Upper lobe of left lung (tissue), 6 donors: ENCODE measurements at places on chromosomes 11 and 22. TPM values are rescaled to one million over a fixed set of nuclear protein-coding genes. Genes with fewer than 3 reads are reported as not detected.
A peak's percentile ranks its signal among the peaks of the same experiment; 100 is the strongest.

CARS1 gene
- total RNA-seq, result 44.1 TPM

RIC3 gene
- total RNA-seq, result 17.5 TPM

KCNQ1 gene
- total RNA-seq, result 45.4 TPM

ZBTB16 gene
- 584 TPM for total RNA-seq

DNA sequence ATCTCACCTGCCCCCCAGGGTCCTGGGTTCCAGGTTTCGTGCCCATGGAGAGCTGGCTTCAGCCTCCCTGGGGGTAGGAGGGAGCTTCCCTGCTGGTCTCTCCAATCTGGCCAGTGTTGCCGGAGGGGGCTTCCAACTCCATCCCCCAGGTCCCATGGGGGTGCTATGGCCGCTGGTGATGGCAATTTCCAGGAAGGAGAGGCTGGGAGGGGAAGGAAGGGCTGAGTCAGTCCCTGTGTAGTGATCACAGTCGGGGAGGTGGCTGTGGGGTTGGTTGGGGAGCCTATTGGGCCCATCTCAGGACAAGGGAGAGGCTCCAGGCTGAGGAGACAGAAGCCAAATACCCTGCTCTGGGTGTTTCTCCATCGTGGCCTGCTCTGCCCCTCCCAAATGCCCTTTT lies 5.7 kb upstream of the CDC42EP2 start:
- peaks cover 6% of the 10 kb centered on the region for H3K36me3 ChIP-seq
- peak overlapping the region; percentile 21 for H3K27ac ChIP-seq
- no peak for DNase-seq
- no peaks in the 10 kb centered on the region for H3K27me3 ChIP-seq
- no peak overlapping the region for H3K4me3 ChIP-seq

- no peaks in the 10 kb centered on the region for H3K36me3 ChIP-seq
- DNase-seq, result no peak
- no peak overlapping the region for H3K4me3 ChIP-seq
Measured at GRCh38 chr11:126147208-126148111, 64.0 kb downstream of the RPUSD4 start.

DNA sequence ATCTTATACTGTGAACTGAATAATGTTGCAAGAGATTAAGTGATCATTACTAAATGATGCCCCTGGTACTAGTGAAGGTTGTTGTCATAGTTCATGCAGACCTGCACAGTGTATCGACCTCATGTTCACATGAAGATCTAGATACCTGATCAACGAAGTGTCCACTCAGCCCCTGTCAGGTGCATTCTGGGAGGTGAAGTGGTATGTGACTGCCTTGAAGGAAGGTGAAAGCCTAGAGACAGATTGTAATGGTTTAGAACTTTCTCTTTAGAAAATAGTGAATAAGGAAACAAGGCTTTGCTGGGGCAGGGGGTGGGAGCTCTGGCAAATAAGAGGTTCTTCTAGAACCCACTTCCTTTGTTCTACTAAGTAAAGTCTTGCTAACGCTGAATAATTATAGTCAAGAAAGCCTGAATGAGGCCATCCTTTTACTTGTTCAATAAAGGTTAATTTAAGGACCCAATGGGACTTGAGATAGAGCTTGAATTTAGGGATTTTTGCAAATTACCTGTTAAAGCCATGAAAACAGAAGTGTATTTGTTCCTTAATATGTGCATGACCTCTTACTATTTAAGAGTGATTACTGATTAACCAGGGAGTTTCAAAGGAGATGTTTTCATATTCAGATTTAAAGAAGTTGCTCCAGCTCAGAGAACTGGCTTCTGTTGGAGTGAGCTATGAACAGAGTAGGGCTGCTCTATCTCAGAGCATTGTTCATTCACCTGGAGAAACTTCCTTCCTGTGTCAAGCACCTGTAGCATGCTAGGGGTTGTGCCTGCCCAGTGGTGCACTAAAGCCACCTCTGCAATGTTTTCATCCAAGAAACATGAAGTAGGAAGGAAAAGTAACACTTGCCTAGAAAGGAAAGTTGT lies 45.3 kb downstream of the C22orf31 start:
- no peak overlapping the region for H3K27ac ChIP-seq
- no peaks in the 10 kb centered on the region for H3K27me3 ChIP-seq
- H3K4me3 ChIP-seq, result no peak overlapping the region
- no peak for DNase-seq
- H3K36me3 ChIP-seq, result no peaks in the 10 kb centered on the region

GRCh38 chr11:85595285-85595884 lies 31.8 kb downstream of the DLG2 start:
- no peaks in the 10 kb centered on the region for H3K27me3 ChIP-seq
- no peak overlapping the region for H3K27ac ChIP-seq
- H3K4me3 ChIP-seq, result no peak overlapping the region

- DNase-seq, result no peak
- no peaks in the 10 kb centered on the region for H3K4me1 ChIP-seq
- no peak overlapping the region for H3K27ac ChIP-seq
Measured at GRCh38 chr11:13777341-13777985, 109.0 kb downstream of the FAR1 start.

DNA sequence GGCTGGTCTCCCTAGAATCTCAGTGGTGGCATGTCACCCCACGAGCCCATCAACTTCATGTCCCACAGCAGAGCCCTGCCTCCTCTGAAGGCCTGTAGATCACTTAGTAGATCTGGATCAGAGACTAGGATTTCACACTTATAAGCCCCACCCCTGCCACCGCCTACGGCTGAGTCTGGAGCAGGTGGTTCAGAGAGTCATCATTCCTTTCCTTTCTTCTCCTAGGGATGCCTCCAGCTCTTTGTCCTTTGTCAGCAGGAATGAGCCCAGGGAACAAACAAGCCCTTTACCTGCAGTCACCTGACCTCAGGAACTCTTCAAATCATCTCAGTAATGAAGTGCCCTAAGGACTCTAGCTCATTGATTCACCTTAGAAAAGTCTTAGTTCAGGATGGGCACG lies 37.8 kb downstream of the SCGB1A1 start:
- DNase-seq, result no peak
- no peak overlapping the region for H3K4me3 ChIP-seq
- no peaks in the 10 kb centered on the region for H3K4me1 ChIP-seq
- H3K27me3 ChIP-seq, result no peaks in the 10 kb centered on the region
- H3K27ac ChIP-seq, result no peak overlapping the region

- no peaks in the 10 kb centered on the region for H3K27me3 ChIP-seq
- peak overlapping the region; percentile 57 for H3K27ac ChIP-seq
- H3K4me1 ChIP-seq, result peaks cover 40% of the 10 kb centered on the region
- no peak overlapping the region for H3K4me3 ChIP-seq
Measured at GRCh38 chr22:42436404-42436803, 4.2 kb upstream of the NFAM1 start.

- H3K27ac ChIP-seq, result no peak overlapping the region
- no peaks in the 10 kb centered on the region for H3K27me3 ChIP-seq
- peaks cover 7% of the 10 kb centered on the region for H3K4me1 ChIP-seq
- DNase-seq, result no peak
Measured at GRCh38 chr22:27336151-27337090, 465.1 kb downstream of the MN1 start.

DNA sequence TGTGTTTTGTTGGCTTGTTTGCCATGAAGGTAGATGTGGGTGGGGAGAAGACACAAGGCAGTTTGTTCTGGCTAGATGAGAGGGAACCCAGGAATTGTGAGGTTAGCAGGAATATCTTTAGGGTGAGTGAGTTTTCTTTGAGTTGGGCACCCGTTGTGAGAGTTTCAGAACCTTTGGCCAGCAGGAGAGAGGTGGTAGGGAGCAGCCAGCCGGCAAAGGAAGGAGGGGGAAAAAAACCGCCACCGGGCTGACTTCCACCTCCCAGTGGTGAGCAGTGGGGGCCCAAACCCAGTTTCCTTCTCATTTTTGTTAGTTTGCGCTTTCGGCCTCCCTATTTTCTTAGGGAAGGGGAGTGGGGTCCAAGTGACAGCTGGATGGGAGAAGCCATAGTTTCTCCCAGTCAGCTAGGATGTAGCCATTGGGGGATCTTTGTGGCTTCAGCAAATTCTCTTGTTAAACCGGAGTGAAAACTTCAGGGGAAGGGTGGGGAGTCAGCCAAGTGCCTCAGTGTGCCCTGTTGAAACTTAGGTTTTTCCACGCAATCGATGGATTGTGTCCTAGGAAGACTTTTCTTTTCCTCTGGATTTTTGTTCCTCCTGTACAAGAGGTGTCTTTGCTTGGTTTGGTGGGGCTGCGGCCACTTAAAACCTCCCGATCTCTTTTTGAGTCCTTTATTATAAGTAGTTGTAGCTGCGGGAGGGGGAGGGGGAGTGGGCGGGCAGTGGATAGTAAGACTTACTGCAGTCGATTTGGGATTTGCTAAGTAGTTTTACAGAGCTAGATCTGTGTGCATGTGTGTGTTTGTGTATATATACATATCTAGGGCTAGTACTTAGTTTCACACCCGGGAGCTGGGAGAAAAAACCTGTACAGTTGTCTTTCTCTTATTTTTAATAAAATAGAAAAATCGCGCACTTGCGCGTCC lies 1.1 kb upstream of the GCAT start:
- DNase-seq, result peak; percentile 60
- peak overlapping the region; percentile 58 for H3K4me3 ChIP-seq
- no peaks in the 10 kb centered on the region for H3K36me3 ChIP-seq
- H3K27me3 ChIP-seq, result no peaks in the 10 kb centered on the region
- H3K27ac ChIP-seq, result peak overlapping the region; percentile 39

DNA sequence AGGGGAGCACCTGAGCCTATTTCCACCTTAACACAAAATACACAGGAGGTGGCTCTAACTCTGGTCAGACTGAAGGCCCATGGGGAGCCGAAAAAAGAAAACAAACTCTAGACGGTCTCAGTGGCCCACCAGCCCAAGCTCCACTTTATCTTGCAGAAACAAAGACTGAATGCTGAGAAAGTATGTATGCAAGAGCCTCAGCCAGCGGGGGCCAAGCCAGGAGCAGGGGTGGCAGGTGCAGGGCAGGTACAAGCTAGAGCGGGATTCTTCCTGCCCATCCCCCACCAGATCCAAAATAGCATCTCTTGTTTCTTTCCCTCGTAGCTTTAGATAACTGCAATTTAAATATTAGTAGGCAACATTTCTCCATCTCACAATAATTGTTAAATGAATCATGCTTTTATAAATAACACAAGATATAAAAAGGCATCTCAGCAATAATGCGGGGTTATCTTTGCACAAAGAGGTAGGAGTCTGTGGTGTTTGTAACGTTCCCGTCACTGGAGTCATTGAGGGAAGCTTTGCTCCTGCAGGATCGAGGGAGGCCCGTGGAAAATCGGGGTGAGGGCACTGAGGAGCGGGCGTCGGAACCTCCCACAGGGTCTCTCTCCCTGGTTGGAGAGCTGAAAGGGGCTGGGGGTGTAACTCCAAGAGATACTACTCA lies 418.0 kb downstream of the SHANK2 start:
- no peak for DNase-seq
- no peaks in the 10 kb centered on the region for H3K27me3 ChIP-seq
- no peak overlapping the region for H3K4me3 ChIP-seq

GRCh38 chr11:334264-334994 lies 13.8 kb upstream of the IFITM3 start:
- H3K4me1 ChIP-seq, result peaks cover 15% of the 10 kb centered on the region
- H3K36me3 ChIP-seq, result no peaks in the 10 kb centered on the region
- H3K27ac ChIP-seq, result no peak overlapping the region
- DNase-seq, result no peak
- no peak overlapping the region for H3K4me3 ChIP-seq
- H3K27me3 ChIP-seq, result no peaks in the 10 kb centered on the region

DNA sequence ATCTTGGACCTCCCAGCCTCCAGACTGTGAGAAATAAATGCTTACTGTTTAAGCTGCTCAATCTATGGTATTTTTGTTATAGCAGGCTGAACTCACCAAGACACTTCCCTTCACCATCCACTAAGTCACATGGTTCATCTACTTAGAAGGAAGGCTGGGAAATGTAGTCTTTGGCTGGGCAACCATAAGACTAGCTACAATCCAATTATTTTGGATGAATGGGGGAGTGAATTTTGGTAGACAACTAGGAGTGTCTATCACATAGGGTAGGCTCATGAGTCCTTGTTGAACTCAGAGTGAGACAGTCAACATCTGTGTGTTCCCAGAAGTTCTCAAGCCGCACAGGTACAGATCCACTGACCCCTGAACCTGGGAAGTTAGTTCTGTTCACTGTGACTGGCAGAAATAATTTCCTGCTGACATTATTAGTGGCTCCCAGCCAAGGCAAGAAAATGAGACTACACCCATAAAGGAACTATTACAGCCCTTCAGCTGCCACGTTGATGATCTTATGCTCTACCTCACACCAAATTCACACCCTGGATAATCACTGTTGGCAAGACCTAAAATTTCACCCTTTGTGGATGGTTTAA lies 3.1 kb upstream of the SLC35C1 start:
- no peak for DNase-seq
- no peak overlapping the region for H3K27ac ChIP-seq
- no peak overlapping the region for H3K4me3 ChIP-seq
- no peaks in the 10 kb centered on the region for H3K27me3 ChIP-seq

DNA sequence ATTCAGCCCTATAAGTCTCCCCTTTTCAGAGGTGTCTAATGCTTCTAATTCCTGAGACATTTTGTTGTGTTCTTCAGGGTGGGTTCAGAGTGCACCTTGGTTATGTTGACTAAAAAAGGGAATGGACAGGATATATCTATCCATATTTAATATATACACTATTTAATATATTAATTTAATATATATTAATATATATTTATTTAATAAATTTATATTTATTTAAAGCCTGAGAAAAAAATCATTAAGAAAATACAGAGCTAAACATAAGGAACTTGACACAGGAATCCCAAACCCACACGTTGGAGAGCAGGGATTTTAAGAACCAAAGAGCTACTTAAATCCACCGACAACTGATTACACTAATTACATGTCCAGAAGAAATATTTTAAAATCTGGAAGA lies 674.2 kb upstream of the KIRREL3 start:
- H3K4me1 ChIP-seq, result peaks cover 5% of the 10 kb centered on the region
- no peaks in the 10 kb centered on the region for H3K27me3 ChIP-seq
- no peaks in the 10 kb centered on the region for H3K36me3 ChIP-seq
- DNase-seq, result no peak
- H3K27ac ChIP-seq, result no peak overlapping the region

- no peaks in the 10 kb centered on the region for H3K36me3 ChIP-seq
- peak overlapping the region; percentile 14 for H3K27ac ChIP-seq
- H3K4me3 ChIP-seq, result no peak overlapping the region
- peak; percentile 36 for DNase-seq
- H3K4me1 ChIP-seq, result peaks cover 62% of the 10 kb centered on the region
- H3K27me3 ChIP-seq, result no peaks in the 10 kb centered on the region
Measured at GRCh38 chr11:33695051-33695566, 5.5 kb downstream of the C11orf91 start.

DNA sequence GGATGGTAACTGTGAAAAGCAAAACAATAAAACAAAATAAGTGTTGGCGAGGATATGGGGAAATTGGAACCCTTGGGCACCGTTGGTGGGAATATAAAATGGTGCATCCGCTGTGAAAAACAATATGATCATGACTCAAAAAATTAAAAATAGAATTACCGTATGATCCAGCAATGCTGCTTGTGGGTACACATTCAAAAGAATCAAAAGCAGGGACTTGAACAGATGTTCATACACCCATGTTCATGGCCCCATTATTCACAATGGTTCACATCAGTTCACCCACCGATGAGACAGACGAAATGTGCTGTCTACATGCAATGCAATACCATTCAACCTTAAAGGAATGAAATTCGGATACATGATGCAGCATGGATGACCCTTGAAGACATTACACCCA lies 1.2 kb upstream of the DERL3 start:
- DNase-seq, result no peak
- H3K4me1 ChIP-seq, result peaks cover 33% of the 10 kb centered on the region
- no peak overlapping the region for H3K4me3 ChIP-seq
- H3K36me3 ChIP-seq, result peaks cover 12% of the 10 kb centered on the region
- no peaks in the 10 kb centered on the region for H3K27me3 ChIP-seq

GRCh38 chr11:12175694-12176241 lies 65.4 kb downstream of the MICAL2 start:
- peaks cover 10% of the 10 kb centered on the region for H3K4me1 ChIP-seq
- no peaks in the 10 kb centered on the region for H3K36me3 ChIP-seq
- DNase-seq, result no peak
- H3K27me3 ChIP-seq, result no peaks in the 10 kb centered on the region
- no peak overlapping the region for H3K27ac ChIP-seq
